Hair follicle dermal papilla cell (primary cell): ENCODE measurements at places on chromosomes 16 and 17. TPM values are rescaled to one million over a fixed set of nuclear protein-coding genes. Genes with fewer than 3 reads are reported as not detected.

CD300H gene
- total RNA-seq: not detected in 2 replicates

MEFV gene
- 0.12 and 0.16 TPM in 2 replicates for total RNA-seq

RAD51C gene
- 11.5 and 11.7 TPM in 2 replicates for total RNA-seq

TNS4 gene
- total RNA-seq: 0.24 and 0.32 TPM in 2 replicates

NOS2 gene
- total RNA-seq: not detected in 2 replicates

NHLRC4 gene
- 1.5 and 2.6 TPM in 2 replicates for total RNA-seq

ENPP7 gene
- not detected in 2 replicates for total RNA-seq
